ENCODE measurements at places on chromosomes 6 and 20. TPM values are rescaled to one million over a fixed set of nuclear protein-coding genes. Genes with fewer than 3 reads are reported as not detected.
A peak's percentile ranks its signal among the peaks of the same experiment; 100 is the strongest.

DNA sequence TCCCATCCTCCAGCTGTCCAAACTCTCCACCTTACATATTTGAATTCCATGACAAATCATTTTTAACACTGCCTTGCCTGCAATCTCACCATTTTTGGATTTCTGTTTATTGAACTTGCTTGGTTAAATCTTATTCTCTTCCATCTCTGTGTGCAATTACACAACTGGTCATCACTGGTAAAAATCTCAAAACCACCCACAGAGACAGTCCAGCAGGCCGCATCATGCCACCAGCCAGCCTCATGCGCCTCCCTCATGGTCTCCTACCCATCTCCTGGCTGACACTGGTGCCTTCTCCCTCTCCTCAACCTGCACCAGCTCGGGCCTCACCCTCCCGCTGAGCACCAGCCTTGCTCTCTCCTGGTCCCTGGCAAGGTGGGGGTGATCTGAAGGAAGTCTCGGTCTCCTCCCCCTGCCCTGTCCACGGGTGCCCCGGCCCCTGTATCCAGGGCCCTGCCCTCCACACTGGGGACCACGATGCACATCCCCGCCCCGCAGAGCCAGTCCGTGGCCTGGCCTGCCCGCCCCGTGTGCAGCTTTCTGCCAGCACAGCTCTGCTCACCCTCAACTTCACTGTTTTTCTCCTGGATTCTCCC is 92.0 kb downstream of the THBS2 start:
- ATAC-seq, result no peak

DNA sequence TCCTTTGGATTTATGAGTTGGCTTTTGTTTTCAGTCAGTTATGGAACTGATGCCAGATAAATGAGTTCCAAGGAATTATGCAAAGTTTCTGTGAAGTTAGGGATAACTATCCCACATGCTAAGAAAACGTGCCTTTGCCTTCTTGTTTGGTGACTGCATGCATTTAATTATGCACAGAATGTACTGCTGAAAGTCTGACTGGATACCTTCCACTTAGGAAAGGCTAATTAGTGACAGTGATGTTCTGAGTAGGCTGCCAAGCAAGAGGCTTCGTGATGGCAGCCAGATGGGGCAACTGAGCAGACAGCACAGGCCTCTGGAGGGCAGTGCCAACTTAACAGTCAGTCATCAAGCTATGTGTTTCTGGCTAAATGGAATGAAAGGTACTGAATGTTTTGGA is 289.9 kb downstream of the CD109 start:
- no peak for ATAC-seq

- no peak for ATAC-seq
These were observed 26.4 kb downstream of the PSMG4 start for GRCh38 chr6:3285049-3285639.

- ATAC-seq, result no peak
These were observed 142.9 kb downstream of the TPBG start for GRCh38 chr6:82506526-82506925.

- ATAC-seq, result no peak
These were observed 37.9 kb upstream of the BEND6 start for GRCh38 chr6:56916849-56917551.

DNA sequence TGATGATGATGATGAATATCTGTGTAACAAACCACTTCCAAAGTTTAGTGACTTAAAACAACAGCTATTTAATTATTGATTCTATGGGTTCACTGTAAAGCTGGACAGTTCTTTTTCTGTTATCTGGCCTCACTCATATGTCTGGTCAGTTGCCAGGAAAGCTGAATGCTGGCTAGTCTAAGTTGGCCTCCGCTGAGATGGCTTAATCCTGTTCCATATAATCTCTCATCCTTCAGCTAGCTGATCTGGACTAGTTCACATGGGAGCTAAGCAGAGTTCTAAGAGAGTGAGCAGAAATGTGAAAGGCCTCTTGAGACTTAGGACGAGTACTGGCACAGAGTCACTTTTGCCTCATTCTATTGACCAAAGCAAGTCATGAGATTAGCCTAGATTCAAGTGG is 334.7 kb upstream of the FLRT3 start:
- no peak for ATAC-seq

DNA sequence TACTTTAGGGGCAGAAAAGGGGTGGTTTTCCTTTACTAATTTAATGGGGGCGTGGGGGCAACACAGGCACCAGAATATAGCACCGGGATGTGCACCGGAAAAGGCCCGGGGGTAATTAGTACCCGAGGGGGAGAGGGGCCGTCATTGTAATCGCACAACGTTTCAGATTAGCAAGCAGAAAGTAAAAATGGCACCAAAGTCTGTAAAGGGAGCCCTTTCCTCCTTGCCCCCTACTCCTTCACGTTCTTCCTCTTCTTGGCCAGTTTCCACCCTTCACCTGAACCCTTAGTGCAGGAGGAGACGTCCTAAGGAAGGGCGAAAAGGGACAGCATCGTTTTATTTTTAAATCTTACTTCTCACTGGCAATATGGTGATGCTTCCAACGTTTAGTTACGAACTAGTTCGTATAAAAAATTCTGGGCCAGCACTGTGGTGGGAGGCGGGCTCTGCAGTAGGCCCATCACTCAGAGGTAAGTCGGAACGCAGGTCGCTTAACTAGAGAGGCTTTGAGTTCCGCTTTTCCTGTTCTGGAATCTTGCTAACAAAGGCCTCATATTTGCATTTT is 742 bp upstream of the CEP85L start:
- no peak for ATAC-seq

GRCh38 chr6:143783077-143783476 is 60.1 kb upstream of the LTV1 start:
- ATAC-seq, result no peak

DNA sequence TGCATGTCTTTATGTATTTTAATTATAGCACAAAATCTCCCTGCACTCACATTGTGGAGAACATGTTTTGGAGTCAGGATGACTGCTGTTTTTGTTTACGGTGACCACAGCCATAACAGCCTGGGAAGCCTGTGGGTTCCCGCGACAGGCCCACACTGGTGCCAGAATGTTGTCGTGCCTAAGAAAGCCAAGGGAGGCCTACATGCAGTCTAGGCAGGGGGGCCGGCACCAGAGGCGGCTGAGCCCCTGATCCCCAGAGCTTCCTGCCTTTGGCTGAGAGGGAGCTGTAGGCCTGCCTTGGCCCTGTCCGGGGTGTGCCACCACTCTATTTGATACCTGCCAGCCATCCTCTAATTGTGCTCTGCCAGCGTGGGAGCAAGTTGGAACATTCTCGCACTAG is 46.7 kb downstream of the TBC1D7 start:
- no peak for ATAC-seq

GRCh38 chr20:24981790-24982189 is 10.8 kb downstream of the APMAP start:
- ATAC-seq, result no peak

DNA sequence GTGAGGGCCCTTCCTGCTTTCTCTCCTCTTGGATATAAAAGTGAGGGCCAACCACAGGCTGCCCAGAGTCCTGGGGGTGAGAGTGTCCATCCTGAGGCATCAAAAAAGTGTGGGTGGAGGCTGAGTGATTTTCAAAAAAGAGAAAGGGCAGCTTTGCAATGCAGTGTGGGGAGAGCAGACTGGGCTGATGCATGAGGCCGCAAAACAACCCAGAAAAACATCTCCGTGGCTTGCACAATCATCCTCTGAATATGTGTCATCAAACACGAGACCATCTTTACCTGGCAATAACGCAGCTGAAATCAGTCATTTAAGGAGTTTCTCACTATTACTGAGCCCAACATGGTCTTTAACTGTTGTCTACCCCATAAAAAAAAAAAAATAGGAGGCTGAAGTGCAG is 191.2 kb upstream of the SOX4 start:
- peak; percentile 95 for ATAC-seq

- peak; percentile 73 for ATAC-seq
These were observed 722 bp downstream of the ISM1 start for GRCh38 chr20:13221673-13222318.

DNA sequence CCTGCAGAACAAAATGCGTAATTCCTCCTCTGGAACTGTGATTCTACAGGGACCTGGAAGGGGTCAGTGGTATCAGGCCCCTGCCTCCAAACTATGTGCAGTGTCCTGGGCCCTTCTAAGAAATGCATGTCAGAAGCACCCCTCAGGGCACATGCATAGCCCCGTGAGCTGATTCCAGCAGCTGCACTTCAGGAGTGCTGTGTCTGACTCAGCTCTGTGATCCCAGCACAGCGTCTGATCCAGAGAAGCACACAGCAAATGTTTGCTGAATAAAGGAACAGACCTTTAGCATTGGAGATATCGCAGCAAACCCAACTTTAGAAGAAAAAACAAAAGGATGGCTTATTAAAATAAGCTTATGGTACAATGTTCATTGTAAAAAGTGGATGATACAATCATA is 15.8 kb upstream of the MAFB start:
- ATAC-seq, result no peak

DNA sequence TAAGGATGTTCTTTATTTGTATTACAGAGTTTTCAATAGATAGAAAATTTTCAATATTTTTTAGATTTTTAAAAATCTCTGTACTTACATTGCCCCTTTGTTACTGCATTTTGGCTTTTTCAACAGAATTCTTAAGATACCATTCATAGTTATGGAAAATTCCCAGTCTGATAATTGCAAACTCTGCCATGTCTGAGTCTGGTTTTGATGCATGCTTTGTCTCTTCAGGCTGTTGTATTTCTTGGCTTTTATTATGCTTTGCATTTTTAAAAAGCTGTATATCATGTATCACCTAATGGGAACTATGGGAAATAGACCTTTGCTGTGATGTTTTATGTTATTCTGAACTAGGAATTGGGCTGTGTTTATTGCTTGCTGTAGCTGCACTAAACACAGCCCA is 898.9 kb upstream of the ADGRB3 start:
- ATAC-seq, result no peak

DNA sequence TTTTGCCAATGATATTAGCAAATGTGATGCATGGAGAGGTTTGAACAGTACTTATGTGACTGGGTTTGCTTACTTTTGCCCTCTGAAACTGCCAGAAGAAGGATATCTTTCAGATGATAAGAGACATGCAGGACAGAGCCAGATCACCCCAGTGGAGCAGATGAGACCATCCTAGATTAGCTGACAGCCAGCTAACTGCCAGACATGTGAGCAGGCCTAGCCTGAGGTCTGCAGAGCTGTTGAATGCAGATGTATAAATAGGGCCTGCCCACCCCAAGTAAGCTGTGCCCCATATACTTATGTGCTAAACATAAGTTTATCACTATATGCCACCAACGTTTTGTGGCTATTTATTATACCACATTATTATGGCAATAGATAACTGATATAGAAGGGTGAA is 5.9 kb downstream of the ZSCAN31 start:
- ATAC-seq, result no peak

DNA sequence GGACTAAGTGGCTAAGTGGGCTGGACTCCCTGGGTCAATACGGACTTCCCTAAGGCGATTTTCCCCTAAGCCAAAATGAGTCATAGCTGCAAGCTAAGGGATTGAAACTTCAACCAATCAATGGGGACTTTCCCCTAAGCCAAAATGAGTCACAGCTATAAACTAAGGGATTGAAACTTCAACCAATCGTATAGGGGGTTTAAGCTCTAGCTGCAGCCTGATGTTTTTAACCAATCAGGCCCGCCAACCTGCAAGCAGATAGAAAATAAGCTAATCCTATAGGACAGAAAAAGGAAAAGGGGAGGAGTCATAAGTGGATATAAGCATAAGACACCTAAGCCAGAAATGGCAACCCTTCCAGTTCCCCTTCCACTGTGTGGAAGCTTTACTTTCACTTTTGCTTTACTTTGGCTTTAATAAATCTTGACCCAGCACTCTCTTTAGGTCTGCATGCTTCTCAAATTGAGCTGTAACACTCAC is 655.0 kb upstream of the HS3ST5 start:
- peak; percentile 44 for ATAC-seq

DNA sequence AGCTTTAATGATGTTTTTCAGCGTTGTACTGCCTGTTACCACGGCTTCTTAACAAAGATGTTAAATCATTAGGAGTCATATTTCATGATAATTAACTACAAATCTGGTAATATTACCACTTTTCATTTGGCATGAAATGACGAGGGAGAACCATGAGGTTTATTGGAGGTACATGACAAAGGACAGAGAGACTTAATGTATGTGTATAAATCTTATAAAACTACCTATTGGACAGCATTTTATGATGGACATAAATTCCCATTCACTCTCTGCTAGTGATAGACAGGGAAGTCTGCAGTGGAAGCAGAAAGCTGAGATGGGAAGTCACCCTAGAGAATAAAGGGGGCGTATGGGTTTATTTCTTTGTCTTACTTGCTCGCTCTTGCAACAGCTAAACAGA is 949.9 kb upstream of the FLRT3 start:
- no peak for ATAC-seq

- peak; percentile 26 for ATAC-seq
These were observed 1273.8 kb upstream of the ADGRB3 start for GRCh38 chr6:67361264-67361663.

DNA sequence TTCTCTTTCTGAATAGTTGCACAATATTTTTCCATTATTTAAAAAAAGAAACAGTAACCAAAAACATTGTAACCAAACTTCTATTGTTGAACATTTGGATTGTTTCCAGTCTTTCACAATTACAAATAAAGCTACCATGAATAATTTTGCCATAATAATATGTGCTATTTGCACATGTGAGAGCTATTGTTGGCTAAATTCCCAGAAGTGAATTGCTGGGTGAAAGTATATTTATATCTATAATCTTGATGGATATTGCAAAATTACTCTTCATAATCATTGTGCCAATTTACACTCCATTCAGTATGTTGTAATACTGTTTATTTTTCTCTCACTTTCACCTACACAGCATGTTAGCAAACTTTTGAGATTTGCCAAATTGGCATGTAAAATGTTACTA is 36.6 kb upstream of the SLC22A16 start:
- no peak for ATAC-seq

DNA sequence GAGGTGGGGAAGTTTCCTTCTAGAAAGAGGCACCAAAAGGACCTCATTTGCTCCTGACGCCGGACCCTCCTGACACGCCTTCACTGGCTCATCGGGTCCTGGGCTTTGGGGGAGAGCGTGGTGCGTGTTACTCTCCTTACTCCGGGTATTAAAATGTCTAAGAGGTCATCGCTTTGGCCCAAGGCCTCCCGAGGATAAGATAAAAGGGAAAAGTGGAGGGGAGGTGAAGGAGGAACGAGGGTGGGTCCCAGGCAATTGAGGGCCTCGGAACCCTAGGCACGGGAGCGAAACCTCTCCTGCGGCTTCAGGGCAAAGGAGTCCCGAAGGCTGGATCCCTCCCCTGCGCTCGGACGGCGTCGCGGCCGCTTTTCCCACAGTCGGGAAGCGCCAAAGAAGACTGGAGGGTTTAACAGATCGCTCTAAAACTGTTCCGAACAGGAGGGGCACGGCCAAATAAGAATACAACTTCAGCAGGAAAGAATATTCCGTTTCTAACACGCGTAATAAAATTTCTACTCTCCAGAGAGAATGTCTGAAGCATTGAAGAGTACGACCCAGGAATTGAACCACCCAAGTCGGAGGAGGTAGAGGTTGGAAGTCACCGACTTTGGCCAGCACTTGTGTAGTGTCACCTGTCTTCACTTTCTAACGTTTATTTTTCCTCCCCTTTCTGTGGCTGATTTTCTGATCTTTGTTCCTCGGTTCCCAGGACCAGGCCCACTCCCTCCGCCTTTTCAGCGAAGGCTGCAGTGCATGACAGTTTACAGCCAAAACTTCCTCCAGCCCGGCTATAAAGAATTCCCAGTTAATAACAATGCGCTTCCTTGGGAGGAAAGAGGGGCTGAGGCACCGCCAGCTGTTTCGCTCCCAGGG is 2.1 kb upstream of the TBXT start:
- ATAC-seq, result no peak

GRCh38 chr20:13384132-13384531 is 163.1 kb downstream of the ISM1 start:
- ATAC-seq, result no peak

The TOX2 gene
- total RNA-seq, result 1.1 TPM

The CCN6 gene
- not detected for total RNA-seq

The CNBD2 gene
- 5.1 TPM for total RNA-seq

The BMP2 gene
- total RNA-seq, result not detected

The GUCA1A gene
- total RNA-seq, result 0.22 TPM

The TFAP2C gene
- total RNA-seq, result not detected
